BJ (cell line): ENCODE measurements at places on chromosomes 7 and 10.

- DNase-seq: no peak
Observed at GRCh38 chr7:4856336-4857057, 5.3 kb downstream of the PAPOLB start.

DNA sequence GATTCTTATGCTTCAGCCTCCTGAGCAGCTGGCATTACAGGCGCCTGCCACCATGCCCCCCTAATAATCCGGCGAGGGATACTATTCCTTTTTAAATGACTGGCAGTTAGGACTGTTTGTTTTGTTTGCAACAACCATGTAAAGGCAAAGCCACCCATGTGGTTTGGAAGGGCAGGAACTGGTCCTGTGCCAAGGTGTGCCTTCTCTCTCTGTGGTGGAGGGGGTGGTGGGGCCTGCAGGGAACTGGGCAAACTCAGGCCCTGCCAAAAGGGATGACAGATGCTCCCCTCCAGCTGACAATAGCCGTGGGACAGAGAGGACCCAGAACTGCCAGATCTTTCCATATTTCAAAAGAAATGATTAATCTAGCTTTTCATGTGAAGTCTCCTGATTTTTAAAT is 23.5 kb upstream of the WAPL start:
- no peak for DNase-seq

- DNase-seq: no peak
Observed at GRCh38 chr7:158850545-158851102, 5.7 kb upstream of the DYNC2I1 start.

GRCh38 chr10:86951184-86951761 is 6.1 kb downstream of the MMRN2 start:
- DNase-seq: no peak

DNA sequence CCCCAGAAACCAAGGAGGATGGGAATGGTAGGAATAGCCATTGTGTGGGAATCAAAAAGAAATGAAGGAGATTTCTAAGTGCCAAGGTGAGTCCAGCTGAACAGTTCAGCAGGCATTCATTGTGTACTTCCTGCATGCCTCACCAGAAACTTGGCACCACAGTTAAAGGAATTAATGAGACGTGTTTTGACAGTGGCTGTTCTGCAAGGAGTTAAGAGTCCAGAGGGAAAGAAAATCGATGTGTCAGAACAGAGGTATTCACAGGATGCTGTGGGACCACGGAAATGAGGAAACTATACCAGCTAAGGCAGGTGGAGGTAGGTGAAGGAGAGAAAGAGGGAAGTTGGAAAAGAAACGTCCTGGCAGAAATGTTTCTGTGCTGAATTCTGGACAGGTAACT is 78.1 kb downstream of the PRKCQ start:
- DNase-seq: no peak

- DNase-seq: no peak
Observed at GRCh38 chr10:65030263-65030662, 1509.1 kb downstream of the REEP3 start.

GRCh38 chr10:132283604-132284382 is 24.0 kb downstream of the STK32C start:
- no peak for DNase-seq

GRCh38 chr10:13382703-13383398 is 34.8 kb upstream of the SEPHS1 start:
- DNase-seq: no peak

- DNase-seq: no peak
Observed at GRCh38 chr10:48658243-48658974, 26.3 kb upstream of the WDFY4 start.

DNA sequence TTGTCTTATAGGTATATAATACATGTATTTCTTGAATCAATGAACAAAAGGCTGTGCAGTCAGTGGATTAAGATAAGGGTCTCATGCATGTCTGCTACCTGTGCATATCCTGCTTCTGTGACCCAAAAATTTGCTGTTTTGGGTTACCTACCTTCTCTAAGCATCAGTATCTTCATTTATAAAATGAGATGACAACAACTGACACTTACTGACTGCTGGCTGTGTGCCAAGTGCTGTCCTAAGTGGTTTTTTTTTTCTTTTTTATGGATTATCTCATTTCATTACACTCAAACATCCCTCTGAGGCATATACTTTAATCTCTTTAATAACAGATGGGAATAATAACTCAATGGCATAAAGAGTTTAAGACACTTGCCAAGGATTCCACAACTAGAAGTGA is 2.1 kb downstream of the PDK4 start:
- no peak for DNase-seq

- no peak for DNase-seq
Observed at GRCh38 chr7:32660936-32661335, 165.6 kb downstream of the AVL9 start.

- no peak for DNase-seq
Observed at GRCh38 chr10:76640806-76641205, 996.8 kb downstream of the KCNMA1 start.

DNA sequence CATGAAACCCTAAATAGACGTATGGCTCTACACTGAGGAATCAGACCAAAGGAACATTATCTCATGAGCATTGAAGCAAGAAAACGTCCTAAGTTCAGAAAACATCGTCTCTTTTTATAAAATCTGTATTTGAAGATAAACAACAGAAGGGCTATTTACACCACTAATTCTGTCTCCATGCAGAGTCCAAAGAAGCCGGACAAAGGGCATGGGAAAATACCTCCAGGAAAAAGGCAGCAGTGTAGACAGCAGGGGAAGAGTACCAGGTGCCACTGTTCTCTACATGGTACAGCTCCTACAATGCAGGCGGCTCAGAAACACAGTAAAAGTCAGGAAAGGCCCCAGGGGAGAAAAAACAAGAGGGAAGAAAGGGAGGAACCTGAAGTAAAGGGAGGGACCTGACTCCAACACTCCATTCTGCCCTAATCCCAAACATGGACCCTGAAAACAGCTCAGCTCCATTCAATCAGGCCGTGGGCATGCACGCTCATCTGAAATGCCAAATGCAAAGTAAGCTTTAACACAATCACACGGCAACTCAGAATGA is 17.5 kb downstream of the FAM171A1 start:
- DNase-seq: no peak

DNA sequence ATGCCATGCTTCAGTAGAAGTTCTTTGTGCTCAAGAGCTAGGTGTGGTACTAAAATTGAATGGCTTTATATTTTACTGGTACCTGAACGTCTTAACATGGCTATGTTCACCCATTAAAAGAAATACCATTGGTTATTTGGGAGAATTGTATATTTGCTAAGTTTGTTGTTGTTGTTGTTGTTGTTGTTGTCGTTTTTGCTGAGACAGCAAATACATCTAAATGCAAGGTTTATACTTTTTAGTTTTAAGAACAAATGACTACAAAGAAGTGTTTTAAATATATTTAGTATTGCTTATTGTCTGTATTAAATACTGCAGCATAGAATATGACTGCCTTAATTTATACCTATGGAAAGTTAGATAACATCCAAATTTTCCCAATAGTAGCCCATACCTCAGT is 66.9 kb downstream of the HECW1 start:
- no peak for DNase-seq

- DNase-seq: no peak
Observed at GRCh38 chr10:48467669-48468068, 137.2 kb downstream of the ARHGAP22 start.

DNA sequence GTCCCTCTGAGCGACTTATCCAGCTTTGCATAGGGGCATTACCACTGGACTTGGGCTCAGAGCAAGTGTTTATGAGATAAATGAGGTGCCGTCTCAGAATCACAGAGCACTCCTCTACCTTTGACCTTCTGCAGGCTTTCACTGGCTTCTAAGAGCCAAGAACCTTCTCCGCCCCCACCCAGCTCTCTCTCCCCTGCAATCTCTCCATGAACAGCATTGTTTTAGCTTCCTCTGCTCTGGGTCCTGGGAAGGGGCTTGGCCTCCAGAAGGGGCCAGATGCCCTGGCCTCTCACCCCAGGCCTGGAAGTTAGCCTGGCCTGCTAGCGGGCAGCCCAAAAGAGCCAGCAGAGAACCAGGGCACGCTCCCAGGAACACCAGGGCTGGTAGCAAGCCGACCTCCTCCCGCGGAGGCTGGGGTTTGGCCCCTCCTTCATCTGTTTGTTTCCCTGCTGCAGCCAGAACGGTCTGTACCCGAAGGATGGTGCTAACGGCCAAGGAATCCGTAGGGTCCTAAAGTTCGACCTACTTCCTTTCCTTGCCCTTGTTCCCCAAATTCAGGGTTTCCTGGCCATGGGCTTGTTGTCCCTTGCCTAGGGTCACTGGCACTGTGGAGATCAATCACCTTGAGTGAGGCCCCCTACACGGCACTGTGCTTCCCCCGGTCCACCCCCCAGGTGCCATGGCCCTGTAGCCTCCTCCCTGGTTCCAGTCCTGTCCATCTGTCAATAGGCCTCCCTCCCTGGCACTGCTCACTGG is 18.7 kb upstream of the DDIT4 start:
- no peak for DNase-seq

GRCh38 chr10:117164592-117165537 is 26.8 kb upstream of the VAX1 start:
- DNase-seq: no peak

DNA sequence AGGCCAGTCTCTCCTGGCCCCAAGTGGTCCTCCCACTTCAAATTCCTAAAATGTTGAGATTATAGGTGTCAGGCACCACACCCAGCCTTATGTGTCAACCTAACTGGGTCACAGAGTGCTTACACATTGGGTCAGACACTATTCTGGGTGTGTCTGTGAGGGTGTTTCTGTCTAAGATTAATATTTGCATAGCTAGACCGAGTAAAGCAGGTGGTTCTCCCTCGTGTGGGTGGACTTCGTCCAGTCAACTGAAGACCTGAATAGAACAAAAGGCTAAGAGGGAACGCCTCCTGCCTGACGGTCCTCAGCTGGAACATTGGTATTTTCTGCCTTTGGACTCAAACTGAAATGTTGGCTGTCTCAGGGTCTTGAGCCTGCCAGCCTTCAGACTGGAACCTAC is 11.5 kb downstream of the PPIF start:
- no peak for DNase-seq

DNA sequence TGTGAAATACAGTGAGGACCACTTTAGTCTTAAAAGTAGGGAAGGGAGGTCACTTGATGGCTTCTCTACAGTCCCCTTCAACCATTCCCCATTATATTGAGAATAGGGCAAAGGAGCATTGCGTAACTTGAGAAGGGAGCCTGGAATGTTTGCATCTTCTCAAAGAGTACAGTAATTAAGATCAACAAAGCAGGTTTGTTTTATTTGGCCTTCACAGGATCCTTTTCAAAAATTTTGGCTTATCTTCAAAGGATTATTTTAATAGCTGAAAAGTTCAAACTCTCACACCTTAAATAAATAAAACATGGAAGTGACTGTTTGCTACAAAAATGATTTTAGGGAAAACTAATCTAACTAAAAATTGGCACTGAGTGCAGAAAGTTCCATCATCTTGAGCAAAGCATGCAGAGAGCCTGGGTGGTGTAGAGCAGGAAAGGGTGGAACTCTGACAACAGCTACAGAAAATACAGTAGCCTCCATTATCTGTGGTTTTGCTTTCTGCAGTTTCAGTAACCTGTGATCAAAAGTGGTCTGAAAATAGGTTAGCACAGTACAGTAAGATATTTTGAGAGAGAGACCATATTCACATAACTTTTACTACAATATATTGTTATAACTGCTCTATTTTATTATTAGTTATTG is 214.0 kb downstream of the MDFIC start:
- no peak for DNase-seq

DNA sequence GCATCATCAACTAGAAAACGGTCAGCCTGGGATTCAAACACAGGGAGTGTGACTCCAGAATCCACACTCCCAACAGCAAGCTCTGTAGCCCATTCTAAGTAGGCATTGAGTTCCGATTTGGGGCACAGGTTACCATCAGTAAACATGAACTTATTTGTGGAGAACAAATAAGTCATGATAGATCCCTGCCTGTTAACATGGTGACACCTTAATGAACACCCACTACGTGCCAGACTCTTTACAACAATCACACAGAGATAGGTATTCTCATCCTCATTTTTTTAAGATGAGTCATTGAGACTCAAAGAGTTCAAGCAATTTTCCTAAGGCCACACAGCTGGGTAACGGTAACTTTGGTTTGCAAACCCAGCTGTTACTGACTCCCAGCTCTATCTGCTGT is 91.5 kb downstream of the LYZL2 start:
- DNase-seq: no peak

GRCh38 chr10:32795598-32796183 is 162.3 kb downstream of the ITGB1 start:
- DNase-seq: no peak

- DNase-seq: peak; percentile 73
Observed at GRCh38 chr7:106679153-106679931, 18.4 kb upstream of the CCDC71L start.

GRCh38 chr10:117477961-117478670 is 64.4 kb upstream of the EMX2 start:
- no peak for DNase-seq

DNA sequence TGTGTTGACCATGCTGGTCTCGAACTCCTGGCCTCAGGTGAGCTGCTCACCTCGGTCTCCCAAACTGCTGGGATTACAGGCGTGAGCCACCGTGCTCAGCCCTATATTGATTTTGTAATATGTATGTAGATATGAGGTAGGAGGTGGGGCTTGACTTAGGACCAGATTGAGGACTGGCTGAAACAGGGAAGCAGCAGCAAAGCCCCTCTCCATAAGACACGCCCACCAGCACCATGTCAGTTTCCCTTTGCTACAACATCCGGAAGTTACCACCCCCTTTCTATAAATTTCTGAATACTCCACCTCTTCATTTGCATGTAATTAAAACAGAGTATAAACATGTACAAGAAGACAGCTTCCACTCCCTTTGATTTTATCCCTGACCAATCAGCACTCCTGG is 47.9 kb upstream of the MYL10 start:
- DNase-seq: no peak

GRCh38 chr10:17626656-17627055 is 9.5 kb upstream of the HACD1 start:
- no peak for DNase-seq

DNA sequence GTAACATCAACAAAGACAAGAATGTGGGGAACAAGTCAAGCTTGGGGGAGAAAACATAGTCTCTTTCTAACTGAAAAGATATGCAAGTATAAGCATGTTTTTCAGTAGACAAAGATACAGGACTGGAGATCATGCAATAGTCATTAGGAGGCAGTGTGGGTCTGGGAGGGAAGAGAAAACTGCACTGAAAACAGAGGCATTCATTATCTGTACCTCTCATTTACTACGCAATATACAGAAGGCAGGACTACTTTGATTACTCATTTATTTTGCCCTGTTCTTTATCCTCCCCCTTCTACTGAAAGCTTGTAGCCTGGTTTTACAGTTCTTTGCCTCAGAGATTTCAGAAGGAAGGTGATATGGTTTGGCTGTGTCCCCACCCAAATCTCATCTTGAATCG is 341.2 kb downstream of the CRPPA start:
- no peak for DNase-seq

DNA sequence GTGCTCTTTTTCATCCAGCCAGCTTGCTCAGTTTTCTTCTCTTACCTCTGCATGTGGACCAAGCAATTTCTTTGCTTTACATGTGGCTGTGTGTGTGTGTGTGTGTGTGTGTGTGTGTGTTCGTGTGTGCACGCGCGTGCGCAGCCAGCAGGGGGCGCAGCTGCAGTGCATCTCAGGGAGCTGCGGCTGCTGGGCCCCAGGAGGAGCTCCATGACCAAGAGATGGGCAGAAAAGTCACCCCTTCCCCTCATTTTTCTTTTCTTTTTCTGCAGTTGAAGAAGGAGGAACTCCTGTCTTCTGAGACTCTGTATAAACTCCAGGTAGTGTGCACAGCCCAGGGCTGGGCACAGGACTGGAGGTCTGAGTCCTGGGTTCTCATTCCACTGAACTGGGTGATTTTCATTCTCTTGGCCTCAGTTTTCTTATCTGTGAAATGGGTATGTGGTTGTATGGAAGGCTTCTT is 41.8 kb downstream of the BLNK start:
- DNase-seq: no peak
